ENCODE measurements at places on chromosomes 11 and 22.
A peak's percentile ranks its signal among the peaks of the same experiment; 100 is the strongest.

GRCh38 chr11:122681735-122682134 is 26.2 kb downstream of the UBASH3B start:
- no peak for DNase-seq

GRCh38 chr22:43047605-43048004 is 32.7 kb upstream of the PACSIN2 start:
- no peak for DNase-seq

- DNase-seq = no peak
Observed at GRCh38 chr11:35134403-35135148, 4.4 kb upstream of the CD44 start.

GRCh38 chr11:60960405-60960804 is 8.4 kb upstream of the SLC15A3 start:
- DNase-seq = no peak

DNA sequence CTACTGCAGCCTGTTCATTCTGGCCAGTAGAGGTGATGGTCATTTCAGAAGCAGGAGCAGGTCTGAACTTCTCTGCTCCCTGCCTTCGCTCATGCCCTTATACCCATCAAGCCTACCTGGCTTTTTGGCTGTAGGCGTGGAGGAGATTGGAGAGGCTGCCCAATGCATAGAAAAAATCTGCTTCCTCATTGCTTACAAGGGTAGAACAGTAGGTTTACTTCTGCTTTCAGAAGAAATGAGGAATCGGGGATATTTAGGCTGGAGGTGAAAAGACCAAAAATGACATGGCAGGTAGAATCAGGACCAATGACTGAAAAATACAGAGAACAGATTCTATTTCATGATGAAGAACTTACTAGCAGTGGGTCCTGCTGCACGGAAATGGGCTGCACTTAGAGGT is 72.9 kb upstream of the YWHAH start:
- no peak for DNase-seq

- DNase-seq = no peak
Observed at GRCh38 chr11:42524534-42525227, 787.1 kb upstream of the API5 start.

- no peak for DNase-seq
Observed at GRCh38 chr11:79514290-79514689, 73.5 kb upstream of the TENM4 start.

DNA sequence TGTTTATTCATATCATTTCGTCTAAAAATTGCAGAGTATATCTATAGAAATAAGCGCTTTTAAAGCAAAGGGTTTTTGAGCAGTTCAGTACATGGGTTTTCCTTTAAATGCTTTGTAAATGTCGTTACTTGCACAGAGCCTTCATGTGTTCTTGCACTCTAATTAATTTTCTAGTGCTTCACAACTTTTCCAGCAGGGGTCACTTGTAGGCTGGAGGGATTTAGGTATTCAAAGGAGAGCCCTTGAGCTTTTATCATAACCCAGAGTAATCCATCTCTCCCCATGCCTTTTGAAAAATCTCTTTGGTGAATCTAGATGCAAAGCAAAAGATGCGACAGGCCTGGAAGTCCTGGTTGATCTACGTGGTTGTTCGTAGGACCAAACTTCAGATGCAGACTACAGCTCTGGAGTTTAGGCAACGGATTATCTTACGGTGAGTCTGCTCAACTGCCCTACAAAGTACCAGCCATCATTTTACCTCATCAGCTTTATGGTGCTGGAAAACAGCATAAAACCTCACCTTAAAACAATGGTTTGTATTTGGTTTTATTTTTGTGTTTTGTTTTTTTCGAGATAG is 60.4 kb downstream of the SFI1 start:
- DNase-seq = no peak

GRCh38 chr11:14764179-14764578 is 120.6 kb downstream of the PDE3B start:
- no peak for DNase-seq

DNA sequence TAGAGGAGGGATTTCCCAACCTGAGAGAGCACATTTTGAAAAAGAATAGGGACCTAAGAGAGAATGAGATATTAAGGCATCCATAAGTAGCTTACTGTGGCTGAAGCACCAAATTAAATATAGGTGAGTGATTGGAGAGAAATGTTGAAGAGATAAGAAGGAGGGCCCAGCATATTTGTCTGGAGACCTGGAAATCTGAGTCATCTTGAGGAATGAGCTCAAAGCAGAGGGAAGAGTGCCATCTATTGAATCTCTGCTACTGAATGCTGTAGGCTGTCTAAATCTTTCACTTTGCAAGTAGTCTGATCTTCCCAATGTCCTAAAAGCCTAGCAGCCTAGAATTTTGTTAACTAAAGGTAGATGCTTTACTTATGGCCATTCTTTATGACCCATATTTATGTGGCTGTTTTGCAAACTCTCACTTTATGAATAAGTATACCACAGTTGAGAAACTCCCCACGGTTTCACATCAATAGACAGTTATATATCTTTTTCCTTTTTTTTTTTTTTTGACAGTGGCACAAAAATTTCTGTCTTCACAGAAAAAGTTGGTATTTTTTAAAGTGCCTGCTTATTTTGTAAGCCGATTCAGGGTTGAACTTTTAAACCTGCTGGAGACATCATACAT is 2093.5 kb downstream of the LRRC4C start:
- DNase-seq = no peak

DNA sequence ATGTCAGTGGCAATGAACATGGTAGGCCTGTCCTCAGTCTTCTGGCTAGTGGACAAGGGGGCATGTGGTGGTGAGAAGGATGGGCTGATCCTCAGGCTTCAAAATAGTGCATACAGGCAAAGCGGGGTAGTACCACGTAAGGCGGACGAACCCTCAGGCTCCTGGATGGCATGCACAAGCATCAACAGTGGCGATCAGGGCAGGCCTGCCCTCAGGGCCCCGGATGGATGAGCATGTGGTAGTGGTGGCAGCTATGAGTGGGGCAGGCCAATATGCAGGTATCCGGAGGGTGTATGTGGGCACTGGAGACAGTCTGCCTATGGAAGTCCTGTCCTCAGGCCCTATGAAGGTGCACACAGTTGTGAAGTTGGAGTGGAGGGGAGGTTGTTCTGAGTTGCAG is 163.8 kb downstream of the GUCY1A2 start:
- DNase-seq = no peak

- no peak for DNase-seq
Observed at GRCh38 chr22:43851979-43852307, 10.4 kb downstream of the SULT4A1 start.

- DNase-seq = no peak
Observed at GRCh38 chr11:2104524-2105440, 34.4 kb downstream of the IGF2 start.

GRCh38 chr11:78657968-78658839 is 83.5 kb upstream of the NARS2 start:
- DNase-seq = no peak

- DNase-seq = no peak
Observed at GRCh38 chr11:70067591-70068341, 10.4 kb upstream of the ANO1 start.

- DNase-seq = no peak
Observed at GRCh38 chr11:45027312-45027711, 76.6 kb upstream of the TP53I11 start.

GRCh38 chr11:102144357-102145355 is 34.4 kb downstream of the YAP1 start:
- no peak for DNase-seq

- no peak for DNase-seq
Observed at GRCh38 chr11:121385688-121386087, 66.4 kb upstream of the SORL1 start.

DNA sequence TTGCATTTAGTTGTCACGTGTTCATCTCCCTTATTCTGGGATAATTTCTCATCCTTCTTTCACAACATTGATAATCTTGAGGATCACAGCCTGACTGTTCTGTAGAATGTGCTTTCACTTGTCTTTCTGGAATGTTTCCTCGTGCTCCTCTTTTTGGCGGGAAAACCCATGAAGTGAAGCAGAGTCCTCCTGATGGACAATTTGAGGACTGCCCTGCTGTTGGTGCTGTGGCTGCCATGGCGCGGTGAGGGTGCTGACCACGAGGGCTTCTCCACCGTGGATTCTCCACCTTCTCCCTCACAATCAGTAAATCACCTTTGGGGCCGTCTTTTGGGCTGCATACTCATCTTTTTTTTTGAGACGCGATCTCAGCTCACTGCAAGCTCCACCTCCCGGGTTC is 946.9 kb downstream of the BRD1 start:
- DNase-seq = no peak

GRCh38 chr11:35040221-35040942 is 98.6 kb upstream of the CD44 start:
- DNase-seq = peak; percentile 42

- DNase-seq = no peak
Observed at GRCh38 chr11:73176145-73176873, 34.2 kb upstream of the FCHSD2 start.

DNA sequence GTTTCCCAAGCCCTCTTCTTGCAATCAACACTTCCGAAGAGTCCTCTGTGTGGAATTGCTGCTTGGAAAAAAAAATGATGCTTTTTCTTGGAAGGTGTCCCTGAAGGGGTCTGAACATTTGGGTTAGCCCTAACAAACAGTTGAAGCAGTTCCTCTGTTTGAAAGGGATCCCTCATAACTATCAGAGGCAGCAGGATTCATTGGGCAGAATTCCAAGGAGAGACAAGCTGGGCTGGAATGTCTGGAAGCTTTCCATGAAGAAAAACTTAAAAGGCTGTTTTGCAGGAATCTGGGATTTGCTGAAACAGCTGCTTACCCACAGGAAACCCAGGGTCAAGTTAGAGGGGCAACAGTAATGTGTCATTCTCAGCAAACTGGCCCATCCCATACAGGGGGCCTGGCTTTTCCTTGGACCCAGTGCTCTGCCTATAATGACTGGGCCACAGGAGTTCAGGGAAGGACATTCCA is 3.1 kb downstream of the CSNK2A3 start:
- DNase-seq = no peak

DNA sequence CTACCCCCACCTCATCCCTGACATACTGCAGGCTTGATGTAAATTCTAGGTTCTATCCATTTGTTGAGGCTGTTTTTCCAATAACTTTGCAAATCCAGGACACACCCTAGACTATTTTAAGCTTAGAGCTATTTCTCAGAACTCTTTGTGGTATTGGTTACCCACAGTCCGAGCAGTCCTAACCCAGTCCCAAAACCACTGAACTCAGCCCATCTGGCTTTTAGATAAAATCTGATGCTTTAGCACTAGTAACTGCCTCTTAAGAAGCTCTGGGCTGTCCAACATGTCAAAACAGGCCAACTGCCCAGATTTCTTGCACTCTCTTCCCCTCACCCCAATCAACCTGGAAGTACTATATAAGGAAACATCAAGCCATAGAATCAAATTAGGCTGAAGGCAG is 344.4 kb upstream of the CADM1 start:
- no peak for DNase-seq

DNA sequence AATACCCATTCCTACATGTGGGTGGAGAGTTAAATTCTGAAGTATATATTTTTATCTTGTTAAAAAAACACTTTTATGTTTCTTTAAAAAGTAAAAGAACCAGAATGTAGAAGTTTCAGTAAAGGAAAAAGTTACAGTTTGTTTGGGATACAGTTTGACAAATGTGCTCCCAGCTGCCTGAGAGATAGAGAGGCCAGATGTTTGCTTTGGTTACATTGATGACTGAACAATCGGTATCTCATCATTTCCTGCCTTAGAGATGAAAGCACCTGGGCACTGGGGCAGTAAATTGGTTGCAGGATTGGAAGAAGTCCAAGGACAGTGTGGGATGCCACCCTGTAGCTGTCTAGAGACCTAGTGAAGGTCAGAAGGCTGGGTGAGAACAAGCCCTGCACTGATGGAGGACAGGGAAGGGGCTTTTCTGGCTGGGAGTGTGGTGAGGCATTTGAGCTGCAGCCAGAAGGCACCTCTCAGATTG is 16.6 kb downstream of the MED15 start:
- DNase-seq = no peak

GRCh38 chr22:37209140-37209845 is 3.0 kb downstream of the SSTR3 start:
- DNase-seq = no peak

DNA sequence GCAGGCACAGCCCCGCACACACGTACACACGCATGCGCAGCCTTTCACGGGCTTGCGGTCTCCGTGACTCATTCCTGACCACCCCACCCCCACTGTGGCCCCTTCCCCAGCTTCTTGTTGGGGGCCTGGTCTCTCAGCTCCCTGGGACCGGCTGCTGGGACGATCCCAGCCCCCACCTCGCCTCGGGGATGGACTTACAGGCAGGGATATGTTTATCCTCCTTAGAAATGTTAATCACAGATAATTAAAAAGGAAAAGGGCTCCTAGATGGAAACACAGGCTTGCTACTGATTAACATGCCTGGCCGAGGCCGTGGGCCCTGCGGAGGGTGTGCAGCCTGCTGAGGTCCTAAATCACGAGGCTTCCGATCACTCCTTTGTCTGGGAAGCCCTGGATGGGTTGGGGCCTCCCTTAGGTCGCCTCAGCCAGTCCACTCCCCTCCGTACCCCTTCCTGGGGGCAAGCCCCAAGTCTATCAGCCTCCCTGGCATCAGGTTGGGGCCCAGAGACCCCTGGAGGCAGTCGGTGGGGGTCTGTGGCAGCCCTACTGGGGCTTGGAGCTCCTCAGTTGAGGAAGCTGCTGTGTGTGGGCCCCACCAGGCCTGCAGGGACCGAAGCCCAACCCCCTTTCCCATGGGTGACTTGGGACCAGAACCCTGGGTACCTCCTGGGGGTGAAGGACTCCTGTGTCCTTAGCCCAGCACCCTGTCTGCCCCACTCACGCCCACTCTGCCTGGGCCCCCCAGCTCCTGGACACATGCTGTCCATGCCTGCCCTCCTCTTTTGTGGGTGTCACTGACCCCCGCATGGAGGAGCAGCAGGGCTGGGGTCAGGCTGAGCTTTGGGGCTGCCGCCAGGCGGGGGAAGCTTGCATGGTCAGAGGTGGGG is 20.6 kb downstream of the TSPAN4 start:
- DNase-seq = no peak

- peak; percentile 91 for DNase-seq
Observed at GRCh38 chr11:133956650-133957633, at the start of gene IGSF9B. IGSF9B (minus strand) TSS chr11:133956968; CDS start chr11:133956754, 214 bp downstream.

DNA sequence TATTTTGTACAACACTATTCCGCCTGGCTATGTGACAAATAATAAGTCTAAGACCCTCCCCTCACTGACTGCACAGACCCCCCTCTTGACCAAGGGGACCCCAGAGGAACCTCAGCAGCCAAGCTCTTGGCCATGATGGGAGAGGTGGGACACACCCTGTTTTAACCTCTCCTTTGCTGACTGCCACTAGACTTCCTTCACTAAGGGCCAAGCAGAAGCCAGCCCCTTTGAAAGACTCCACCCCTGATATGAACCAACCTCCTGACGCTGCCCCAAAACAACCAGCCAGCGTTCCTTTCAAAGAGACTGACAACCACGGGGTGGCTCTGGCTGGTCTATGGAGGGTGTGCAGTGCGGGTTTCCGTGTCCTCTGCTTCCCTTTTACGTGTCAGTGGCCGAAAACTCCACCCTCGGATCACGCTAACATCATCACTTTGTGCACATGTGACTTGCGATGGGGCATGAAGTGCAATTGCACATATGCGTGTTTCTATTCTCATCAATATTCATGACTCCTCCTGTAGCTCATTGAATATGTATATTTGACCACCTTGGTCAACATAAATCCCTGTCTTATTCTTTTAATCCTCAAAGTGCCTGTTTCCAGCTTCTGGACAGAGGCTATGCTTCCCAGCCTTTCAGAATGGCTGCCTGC is 643.9 kb downstream of the TBC1D22A start:
- no peak for DNase-seq

GRCh38 chr11:95727620-95728019 is 62.0 kb downstream of the FAM76B start:
- no peak for DNase-seq

GRCh38 chr22:45968751-45969413 is 8.1 kb downstream of the WNT7B start:
- DNase-seq = no peak

All from activated effector memory CD4-positive, alpha-beta T cell treated with Interleukin-2 at 50 U/mL for 16 hours (primary cell).